Activated T-helper 1 cell treated with Interleukin-2 at 50 U/mL for 16 hours (primary cell): ENCODE measurements at places on chromosomes 6 and 20.

DNA sequence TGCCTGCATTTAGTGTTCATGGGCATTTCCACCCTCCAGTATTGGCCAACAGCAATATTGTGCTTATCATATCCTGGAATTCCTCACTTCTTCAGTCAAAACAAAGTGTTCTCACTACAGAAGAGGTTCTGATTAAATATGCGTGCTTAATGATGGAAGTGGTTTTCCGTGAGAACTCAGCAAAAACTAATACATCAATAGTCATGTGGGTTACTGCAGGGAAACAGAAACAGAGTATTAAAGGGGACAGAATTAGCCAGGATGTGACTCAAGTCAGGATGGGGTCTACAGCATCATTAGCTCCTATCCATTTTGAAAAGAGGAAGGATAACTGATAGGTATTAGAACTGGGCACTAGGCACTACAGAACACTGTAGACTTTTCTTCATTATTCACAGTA, 384.6 kb downstream of the CDKAL1 start:
- DNase-seq, result no peak

- no peak for DNase-seq
Observed at GRCh38 chr6:105593056-105593690, 190.3 kb upstream of the PREP start.

- no peak for DNase-seq
Observed at GRCh38 chr20:56857950-56858349, 228.8 kb downstream of the TFAP2C start.

- DNase-seq, result no peak
Observed at GRCh38 chr6:54681987-54682386, 164.6 kb upstream of the FAM83B start.

DNA sequence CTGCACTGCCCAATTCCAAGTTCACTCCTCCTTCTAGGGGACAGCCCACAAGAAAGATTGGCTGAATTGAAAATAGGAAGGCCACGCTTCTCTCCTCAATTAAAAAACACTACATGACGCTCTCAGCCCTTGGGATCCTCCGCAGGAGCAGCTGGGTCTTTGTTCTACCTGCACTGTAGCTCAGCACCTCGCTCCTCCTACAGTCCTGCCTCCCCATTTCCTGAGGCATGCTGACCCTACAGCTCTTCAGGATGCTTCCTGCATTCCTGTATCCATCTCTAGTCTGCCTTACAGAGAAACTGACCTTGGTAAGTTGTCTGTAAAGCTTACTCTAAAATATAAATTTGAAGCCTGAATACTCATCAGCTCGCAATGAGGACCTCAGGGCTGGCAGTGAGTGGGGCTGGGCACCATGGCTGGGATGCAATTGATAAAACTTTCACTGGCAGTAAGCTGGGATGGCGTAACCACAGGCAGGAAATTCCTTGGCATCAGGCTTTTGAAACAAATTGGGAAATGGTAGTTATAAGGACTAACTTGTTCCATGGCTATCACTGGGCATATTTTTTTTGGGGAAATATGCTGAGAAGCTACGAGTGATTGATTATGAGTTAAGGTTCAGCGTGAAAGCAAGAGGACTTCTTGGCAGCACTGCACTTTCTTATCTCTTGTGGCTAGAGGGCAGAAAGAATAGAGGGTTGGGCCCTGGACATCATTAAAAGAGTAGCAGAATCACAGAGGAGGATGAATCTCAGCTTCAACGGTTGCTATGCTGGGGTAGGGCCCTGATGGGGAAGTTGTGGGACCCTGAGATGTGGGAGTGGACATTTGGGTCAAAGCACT, 11.7 kb upstream of the SIRPB1 start:
- no peak for DNase-seq

DNA sequence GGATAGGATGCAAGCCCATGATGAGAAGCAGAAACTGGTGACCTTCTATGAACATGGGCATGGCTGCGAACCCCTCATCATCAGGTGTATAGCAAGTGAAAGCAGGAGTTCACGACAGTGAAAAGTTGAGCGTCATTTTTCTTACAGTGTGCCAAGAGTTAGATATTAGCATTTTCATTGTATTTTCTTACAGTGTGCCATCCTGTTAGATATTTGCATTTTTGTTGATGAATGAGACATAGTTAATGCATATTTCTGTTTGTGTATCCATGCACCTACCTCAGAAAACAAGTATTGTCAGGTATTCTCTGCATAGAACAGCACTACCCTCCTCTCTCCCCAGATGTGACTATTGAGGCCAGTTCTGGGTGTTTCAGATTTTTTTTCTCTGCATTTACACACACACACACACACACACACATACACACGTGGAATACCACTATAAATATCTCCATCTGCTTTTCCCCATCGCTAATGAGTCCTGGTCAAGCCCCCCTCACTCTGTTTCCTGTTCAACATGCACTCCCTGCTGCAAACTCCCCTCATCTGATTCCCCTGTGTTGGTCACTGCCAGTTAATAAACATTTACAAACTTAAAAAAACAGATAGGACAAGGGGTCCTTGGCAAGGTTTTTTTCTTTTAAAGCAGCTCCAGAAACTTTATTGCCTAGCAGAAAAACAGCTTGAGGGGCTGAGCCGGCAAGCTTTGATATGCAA, 41.7 kb downstream of the PLN start:
- DNase-seq, result no peak

DNA sequence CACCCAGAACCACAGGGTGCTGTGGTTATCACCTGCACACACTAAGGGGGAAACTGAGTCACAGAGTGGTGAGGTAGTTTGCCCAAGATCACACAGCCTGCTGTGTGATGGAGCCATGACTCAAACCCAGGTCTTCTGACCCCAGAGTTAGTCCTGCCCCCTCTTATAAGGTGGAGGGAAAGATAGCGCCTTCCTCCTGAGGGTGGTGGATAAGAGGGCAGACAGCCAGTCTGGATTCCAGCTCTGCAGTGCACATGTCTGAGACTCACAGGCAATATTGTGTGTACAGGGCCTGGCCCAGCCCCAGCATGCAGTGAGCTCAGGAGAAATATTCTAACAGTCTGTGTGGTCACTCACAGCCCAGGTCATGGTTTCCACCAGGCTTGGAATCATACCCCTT, 393.7 kb downstream of the CDH4 start:
- DNase-seq, result no peak

DNA sequence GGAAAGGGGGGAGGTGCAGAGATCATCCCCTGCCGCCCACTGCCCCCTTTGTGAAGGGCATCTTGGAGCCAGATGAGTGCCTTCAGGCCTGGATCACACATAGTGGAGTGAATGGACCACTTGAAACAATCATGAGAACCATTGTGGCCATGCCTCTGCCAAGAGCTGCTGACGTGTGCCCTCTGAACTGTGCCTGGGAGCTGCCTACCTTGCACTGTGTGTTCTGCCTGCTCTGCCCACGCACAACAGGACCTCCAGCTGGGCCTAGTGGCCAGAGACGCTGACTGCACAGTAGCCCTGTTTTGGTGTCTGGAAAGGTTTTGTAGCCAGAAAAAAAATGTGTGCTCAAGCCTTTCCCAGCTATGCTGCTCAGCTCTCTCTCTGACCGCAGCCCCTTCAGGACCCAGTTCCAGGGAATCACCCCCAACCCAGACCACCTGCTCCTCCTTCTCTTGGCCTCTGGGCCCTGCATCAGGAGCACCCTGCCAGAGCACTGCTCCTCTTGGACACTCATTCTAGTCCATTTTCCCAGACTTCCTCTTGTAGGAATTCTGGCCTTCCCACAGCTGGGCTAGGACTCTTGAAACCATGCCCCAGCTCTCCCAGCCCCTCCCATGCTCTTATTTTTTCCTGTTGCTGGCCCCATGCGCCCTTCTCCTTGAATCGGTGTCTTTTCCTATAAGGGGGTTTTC, 1.6 kb upstream of the ADIG start:
- no peak for DNase-seq

DNA sequence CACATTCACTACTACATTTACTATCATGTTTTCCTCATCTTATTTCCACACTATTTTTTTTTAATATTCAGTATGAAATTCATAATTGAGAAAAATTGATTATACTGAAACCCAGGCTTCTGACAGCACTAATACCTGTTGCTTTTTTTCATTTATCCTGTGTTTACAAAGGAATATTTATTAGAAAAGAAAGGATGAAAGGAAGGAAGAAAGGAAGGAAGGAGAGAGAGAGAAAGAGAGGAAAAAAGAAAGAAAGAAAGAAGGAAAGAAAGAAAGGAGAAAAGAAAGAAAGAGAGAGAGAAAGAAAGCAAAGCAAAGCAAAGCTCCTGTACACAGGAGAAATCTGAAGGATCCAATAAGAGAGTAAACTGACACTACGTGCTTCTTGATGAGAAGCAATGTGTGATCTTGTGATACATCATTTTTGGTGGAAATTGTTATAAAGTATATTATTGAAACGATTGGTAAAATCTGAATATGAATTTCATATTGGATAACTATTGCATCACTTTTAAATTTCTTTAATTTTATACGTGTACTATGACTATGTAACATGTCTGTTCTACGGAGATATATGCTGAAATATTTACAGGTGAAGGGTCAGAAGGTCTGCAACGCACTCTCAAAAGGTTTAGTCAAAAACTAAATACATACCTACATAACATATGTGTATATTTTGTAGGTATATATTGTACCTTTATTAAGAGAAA, 43.9 kb downstream of the DEFB114 start:
- no peak for DNase-seq

DNA sequence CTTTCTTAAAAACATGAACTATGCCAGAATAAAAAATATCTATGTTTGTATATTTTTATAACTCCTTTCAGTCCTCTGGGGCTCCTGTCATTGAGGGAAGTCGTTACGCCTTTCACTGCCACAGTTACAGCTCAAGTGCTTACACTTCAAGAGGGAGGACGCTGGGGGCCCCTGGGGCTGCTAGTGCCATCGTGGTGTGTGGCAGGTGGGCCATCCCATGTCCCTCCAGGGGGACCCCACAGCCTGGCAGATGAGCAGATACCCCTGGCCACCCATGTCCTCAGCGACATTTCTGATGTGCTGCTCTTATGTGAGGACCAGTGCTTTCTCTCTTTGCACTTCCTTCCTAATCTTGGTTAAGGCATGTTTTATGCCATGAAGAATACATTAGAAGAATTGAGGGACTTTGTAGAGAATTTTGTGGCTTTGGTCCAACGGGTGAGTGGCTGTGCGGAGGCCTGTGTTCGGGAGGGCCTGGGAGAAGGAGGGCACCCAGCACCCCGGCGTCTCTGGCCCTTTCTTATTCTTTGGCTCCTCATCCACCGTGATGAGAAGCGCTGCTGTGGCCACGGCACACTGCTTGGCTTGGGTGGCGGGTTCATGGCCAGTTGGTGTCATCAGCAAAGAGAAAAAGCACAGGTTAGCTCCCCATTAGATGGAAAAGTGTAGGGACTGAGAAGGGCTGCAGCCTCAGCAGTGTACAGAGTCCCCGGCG, 38.3 kb upstream of the SYNJ2 start:
- DNase-seq, result no peak

DNA sequence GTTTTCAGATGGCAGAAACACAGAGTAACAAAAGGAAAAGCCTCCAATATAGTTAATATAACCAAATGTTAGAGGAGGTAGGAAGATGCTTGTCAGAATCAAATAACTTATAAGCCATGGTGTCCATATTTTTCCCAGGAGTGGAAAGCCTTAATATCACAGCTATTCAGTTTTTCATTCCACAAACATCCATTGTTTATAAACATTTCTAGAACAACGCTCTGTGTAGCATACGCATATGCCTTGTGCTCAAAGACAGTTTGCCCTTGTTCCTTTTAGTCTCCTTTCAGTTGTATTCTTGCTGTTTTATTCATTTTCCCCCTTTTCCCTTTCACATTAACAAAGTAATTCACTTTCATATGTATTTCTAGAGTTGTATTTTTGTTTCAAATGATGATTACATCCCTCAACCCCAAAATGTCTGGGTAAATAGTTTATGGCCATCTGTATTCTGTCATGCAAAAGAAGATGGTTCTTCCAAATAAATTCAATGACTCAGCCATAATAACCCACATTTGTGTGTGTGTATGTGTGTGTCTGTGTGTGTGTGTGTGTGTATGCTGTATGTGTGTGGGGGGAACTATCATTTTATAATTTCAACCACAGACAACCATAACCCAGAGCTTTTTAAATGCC, 455.7 kb upstream of the SOX4 start:
- no peak for DNase-seq

DNA sequence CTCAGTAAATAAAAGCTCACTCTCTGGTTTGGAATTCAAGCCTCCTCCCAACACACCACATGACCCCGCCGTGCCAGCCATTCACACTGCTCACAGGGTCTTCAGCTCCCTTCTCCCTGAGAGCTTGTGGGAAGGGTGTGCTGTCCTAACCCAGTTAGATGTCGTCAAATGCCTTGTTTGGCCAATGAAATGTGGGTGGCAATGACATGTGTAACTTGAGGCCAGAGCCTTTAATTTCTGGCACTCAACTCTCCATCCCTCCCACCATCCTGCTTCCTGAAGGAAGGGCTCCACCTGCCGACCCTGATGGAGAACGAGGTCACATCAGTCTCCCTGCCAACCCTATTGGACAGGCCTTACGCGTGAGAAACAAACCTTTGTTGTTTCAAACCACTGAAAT, 224.5 kb upstream of the AGPAT4 start:
- DNase-seq, result no peak

DNA sequence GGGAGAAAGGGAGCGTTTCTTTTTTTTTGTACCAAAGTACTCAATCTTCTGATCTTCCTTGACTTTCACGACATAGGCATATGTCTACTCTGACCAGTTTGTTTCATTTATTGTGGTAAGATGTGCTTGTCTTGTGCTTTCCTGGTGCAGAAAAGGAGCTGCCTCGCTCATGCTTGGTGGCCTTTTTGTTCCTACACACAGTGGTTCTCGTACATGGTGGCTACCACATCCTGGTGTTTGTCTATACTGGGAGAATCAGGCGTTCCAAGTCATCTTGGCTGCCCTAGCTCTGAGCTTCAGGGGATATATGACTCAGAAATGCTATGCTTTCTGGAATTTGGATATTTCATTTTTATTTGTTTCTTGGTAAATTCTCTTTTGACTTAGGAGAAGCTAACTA, 31.8 kb downstream of the MYB start:
- no peak for DNase-seq

DNA sequence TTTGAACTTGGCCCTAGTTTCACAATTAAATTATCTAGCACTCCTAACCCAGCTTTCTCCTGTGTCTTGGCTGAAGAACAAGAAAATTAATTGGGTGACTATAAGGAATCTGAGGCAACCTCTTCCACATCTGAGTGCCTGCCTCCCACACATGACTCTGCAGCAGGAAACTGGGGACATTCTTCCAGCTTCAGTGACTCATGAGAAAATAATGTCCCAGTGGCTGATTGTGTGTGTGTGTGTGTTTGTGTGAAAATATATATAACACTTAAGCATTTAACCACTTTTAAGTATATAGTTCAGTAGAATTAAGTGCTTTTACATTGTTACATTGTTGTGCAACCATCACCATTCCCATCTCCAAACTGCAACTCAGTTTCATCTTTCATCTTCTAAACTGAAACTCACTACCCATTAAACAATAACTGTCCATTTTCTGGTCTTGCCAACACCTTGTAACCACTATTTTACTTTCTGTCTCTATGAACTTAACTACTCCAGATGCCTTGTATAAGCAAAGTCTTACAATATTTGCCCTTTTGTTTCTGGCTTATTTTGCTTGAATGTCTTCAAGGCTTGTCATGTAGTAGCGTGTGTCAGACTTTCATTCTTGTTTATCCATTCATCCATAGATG, 8.7 kb downstream of the TRIM38 start:
- no peak for DNase-seq
